ENCODE measurements at places on chromosomes 12 and 14.

GRCh38 chr12:53145383-53146260 lies 34.9 kb upstream of the ZNF740 start:
- DNase-seq, result no peak
- no peak overlapping the region for H3K4me3 ChIP-seq
- no peak overlapping the region for H3K27ac ChIP-seq
- H3K4me1 ChIP-seq, result no peaks in the 10 kb centered on the region

DNA sequence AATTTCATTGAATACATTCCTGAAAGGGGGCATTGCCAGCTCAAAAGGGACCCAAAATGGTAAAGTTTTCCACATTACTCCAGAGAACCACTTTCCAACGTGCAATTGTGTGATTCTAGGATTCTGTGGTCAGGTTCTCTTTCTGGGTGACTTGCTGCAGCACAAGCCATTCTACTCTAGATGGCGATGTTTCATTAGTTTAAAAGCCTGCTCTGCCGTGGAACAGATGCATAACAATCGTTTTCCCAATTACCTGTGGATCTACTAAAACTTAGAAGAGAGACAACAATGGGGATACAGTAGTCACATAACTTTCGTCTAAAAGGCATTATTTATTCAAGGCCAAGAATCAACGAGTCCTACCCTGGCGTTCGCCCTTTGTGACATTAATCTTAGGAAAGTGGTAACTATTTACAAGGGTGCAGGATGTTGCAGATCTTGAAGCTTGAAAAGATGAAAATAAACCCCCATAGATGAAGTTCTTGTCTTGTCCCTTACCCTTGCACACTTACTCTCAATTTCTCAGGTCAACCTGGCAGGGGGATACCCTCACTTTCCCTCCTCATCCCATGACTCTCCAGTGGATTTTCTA lies 400.9 kb downstream of the SNAPC1 start:
- H3K4me1 ChIP-seq, result no peaks in the 10 kb centered on the region
- no peak overlapping the region for H3K27ac ChIP-seq
- H3K36me3 ChIP-seq, result no peaks in the 10 kb centered on the region
- no peak overlapping the region for H3K4me3 ChIP-seq
- no peak for DNase-seq
- peaks cover 69% of the 10 kb centered on the region for H3K27me3 ChIP-seq

- no peak overlapping the region for H3K27ac ChIP-seq
- DNase-seq, result no peak
- H3K4me1 ChIP-seq, result no peaks in the 10 kb centered on the region
- no peaks in the 10 kb centered on the region for H3K36me3 ChIP-seq
- no peak overlapping the region for H3K4me3 ChIP-seq
- H3K27me3 ChIP-seq, result peaks cover 9% of the 10 kb centered on the region
Observed at GRCh38 chr14:57835766-57836165, 30.1 kb downstream of the SLC35F4 start.

DNA sequence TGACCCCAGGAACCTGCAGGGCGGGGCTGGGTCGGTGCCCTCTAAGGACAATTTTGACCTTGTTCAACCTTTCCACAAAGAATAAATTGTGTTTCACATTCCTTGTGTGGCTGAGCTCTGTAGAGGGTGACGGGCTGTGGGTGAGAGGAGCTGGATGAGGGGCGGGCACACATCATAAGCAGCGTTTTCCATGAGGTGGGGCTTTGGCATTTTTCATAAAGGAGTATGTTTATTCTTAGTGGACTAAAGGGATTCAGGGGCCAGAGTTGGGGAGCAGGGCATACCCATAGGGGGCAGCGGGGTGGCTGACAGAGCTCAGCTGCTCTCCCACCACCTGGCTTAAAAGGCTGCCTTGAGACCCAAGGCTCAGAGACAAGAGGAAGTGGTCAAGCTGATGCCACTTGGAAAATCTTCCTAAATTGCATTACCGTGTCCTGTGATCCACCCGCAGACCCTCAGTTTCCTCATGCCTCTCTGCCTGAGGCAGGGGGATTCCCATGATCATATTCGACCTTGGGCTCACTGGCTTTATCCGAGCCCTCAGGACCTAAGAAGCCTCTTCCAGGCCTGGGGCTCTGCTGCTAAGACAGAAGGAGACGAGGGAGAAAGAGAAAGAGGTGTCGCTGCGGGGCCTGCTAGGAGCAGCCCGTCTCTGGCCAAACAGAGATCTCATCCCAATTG lies 11.4 kb downstream of the MMP14 start:
- no peak for DNase-seq
- H3K27me3 ChIP-seq, result peaks cover 68% of the 10 kb centered on the region
- no peak overlapping the region for H3K27ac ChIP-seq
- peaks cover 2% of the 10 kb centered on the region for H3K36me3 ChIP-seq
- peaks cover 2% of the 10 kb centered on the region for H3K4me1 ChIP-seq

- DNase-seq, result no peak
- no peak within 1 kb of the TSS for H3K27ac ChIP-seq
- peaks cover 4% of the 10 kb centered on the region for H3K36me3 ChIP-seq
- H3K4me3 ChIP-seq, result peak within 1 kb of the TSS; percentile 75
Observed at GRCh38 chr12:117968826-117969659, at the start of gene KSR2. TSS of gene KSR2 (minus strand) at chr12:117968990. CDS start at chr12:117968255, 735 bp downstream.

- H3K4me3 ChIP-seq, result no peak overlapping the region
- H3K4me1 ChIP-seq, result no peaks in the 10 kb centered on the region
- H3K27me3 ChIP-seq, result no peaks in the 10 kb centered on the region
- no peaks in the 10 kb centered on the region for H3K36me3 ChIP-seq
- H3K27ac ChIP-seq, result no peak overlapping the region
Observed at GRCh38 chr12:95117178-95117599, 43.8 kb upstream of the NR2C1 start.

DNA sequence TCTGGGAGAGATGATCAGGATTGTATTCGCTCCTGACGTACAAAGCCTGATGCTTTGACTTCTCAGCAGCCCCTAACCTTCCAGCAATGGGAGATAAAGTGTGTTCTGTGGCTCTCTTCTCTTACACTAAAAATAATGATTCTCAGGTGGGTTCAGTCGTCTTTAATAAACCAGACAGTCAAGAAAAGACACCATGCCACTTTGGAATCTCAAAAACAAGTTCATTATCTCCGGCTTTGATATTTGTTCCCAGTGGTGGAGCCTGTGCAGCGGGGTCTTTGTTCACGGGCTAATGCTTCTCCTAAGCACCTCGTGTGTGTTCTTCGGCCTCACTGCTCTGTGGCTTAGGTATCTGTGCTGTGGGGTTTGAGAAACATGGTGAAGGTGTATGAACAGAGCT lies 1.6 kb downstream of the ACVR1B start:
- peaks cover 3% of the 10 kb centered on the region for H3K36me3 ChIP-seq
- no peak for DNase-seq
- peak overlapping the region; percentile 98 for H3K4me3 ChIP-seq
- no peak overlapping the region for H3K27ac ChIP-seq
- peaks cover 29% of the 10 kb centered on the region for H3K4me1 ChIP-seq

- peaks cover 8% of the 10 kb centered on the region for H3K27me3 ChIP-seq
- no peak for DNase-seq
- peaks cover 1% of the 10 kb centered on the region for H3K36me3 ChIP-seq
- no peak overlapping the region for H3K27ac ChIP-seq
Observed at GRCh38 chr12:75905922-75906321, 125.7 kb downstream of the PHLDA1 start.

- H3K4me3 ChIP-seq, result no peak overlapping the region
- H3K27me3 ChIP-seq, result no peaks in the 10 kb centered on the region
- H3K4me1 ChIP-seq, result peaks cover 3% of the 10 kb centered on the region
Observed at GRCh38 chr14:74161526-74162158, 76.9 kb downstream of the LIN52 start.

DNA sequence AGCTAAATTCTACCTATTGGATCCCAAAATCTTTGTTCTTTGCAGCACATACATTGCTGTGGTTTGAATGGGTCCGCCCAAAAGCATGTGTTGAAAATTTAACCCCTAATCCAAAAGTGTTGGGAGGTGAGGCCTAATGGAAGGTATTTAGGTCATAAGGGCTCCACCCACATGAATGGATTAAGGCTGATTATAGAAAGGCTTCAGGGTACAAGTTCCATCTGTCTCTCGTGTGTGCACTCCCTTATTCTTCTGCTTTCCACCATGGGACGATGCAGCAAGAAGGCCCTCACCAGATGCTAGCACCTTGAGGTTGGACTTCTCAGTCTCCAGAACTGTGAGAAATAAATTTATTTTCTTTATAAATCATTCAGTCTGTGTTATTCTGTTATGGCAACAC lies 190.9 kb downstream of the SOX5 start:
- no peak overlapping the region for H3K4me3 ChIP-seq
- H3K27me3 ChIP-seq, result no peaks in the 10 kb centered on the region
- no peaks in the 10 kb centered on the region for H3K4me1 ChIP-seq
- H3K36me3 ChIP-seq, result peaks cover under 1% of the 10 kb centered on the region

- no peaks in the 10 kb centered on the region for H3K4me1 ChIP-seq
- H3K27ac ChIP-seq, result no peak overlapping the region
- H3K27me3 ChIP-seq, result no peaks in the 10 kb centered on the region
- H3K4me3 ChIP-seq, result no peak overlapping the region
Observed at GRCh38 chr12:69430942-69431590, 39.1 kb upstream of the FRS2 start.

- H3K36me3 ChIP-seq, result peaks cover 36% of the 10 kb centered on the region
- H3K4me1 ChIP-seq, result peaks cover 58% of the 10 kb centered on the region
- peak; percentile 77 for DNase-seq
- H3K4me3 ChIP-seq, result peak overlapping the region; percentile 62
- H3K27me3 ChIP-seq, result no peaks in the 10 kb centered on the region
Observed at GRCh38 chr12:121534495-121535148, 46.2 kb downstream of the KDM2B start.

DNA sequence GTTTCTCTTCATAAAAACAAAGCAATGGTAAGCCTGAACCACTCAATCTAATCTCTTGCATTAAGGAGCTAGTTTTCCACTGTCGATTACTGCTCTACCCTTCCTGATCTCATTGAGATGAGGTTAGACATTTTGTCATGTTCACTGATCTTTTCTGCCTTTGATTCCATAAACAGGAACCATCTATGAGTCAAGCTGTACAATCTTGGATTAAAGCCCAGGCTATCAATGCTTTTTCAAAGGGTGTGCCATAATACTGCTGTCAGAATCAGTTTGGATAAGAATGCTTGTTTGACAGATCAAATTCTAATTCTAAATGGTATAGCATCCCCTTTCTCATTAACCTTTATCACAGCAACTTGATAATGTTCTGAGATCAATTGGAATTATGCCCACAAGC lies 16.1 kb downstream of the GRIP1 start:
- H3K4me1 ChIP-seq, result no peaks in the 10 kb centered on the region
- peaks cover 64% of the 10 kb centered on the region for H3K27me3 ChIP-seq
- no peak overlapping the region for H3K27ac ChIP-seq

GRCh38 chr12:108670066-108670631 lies 36.5 kb upstream of the SELPLG start:
- H3K4me1 ChIP-seq, result no peaks in the 10 kb centered on the region
- H3K27ac ChIP-seq, result peak overlapping the region; percentile 66
- H3K36me3 ChIP-seq, result peaks cover 3% of the 10 kb centered on the region
- DNase-seq, result no peak
- H3K27me3 ChIP-seq, result no peaks in the 10 kb centered on the region

All from central memory CD8-positive, alpha-beta T cell (primary cell).